ENCODE measurements at places on chromosomes 6 and 20. TPM values are rescaled to one million over a fixed set of nuclear protein-coding genes. Genes with fewer than 3 reads are reported as not detected.

DNA sequence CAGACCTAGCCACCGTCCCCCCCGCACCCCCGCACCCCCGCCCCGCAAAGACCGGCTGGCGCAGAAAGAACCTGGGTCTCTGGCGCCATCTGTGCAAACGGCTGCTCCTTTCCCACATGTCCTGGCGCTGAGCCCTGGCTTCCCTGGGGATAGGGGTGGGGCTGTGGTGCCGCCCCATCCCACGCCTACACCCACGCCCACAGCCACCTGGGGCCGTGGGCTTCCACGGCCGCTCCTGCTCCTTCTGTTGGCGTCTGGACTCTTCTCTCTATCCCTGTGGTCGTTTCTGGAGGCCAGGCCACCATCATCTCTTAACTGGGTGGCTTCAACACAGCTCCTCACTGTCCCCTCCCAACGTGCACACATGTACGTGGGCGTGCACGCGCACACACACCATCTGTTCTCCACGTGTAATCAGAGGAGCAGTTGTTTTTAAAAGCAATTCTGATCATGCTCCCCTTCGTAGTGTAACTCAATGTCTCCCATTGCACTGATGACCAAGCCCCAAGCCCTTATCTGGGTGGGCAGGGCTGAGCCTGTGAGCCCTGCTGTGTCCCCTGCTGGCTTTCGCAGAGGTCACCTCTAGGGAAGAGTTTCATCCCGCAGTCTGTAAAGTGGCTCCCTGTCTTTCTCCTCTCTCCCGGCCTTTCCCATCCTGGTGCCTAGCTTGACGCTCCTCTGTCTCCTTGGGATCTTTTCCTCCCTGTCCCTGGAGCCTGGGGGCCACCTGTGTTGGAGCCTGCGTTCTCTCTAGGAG is 31.9 kb upstream of the FAM83D start:
- DNase-seq = no peak

DNA sequence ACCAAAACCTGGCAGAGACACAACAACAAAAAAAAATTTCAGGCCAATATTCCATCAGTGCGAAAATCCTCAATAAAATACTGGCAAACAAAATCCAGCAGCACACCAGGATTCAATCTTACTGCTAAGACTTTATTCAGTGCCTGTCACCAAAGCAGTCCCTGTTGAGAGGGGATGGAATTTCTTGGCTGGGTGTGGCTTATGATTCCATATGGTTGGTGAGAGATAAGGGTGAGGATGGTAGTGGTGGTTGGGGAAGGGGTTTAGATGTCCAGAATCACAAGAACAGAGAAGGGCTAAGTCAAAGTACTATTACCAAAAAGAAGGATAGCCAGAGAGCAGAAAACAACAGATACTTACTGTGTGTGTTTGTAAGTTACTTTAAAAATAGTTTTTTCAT is 152.8 kb upstream of the SLC35B3 start:
- DNase-seq = no peak

PBOV1 gene
- not detected for total RNA-seq

OR2H1 gene
- total RNA-seq = not detected

KIF13A gene
- 98.0 TPM for total RNA-seq
